ENCODE measurements at places on chromosomes 4 and X.
A peak's percentile ranks its signal among the peaks of the same experiment; 100 is the strongest.

- peak; percentile 87 for DNase-seq
Observed at GRCh38 chrX:49053223-49054072, 5.4 kb upstream of the CCDC120 start.

- no peak for DNase-seq
Observed at GRCh38 chr4:137226221-137226620, 306.1 kb downstream of the PCDH18 start.

- no peak for DNase-seq
Observed at GRCh38 chr4:112023402-112023950, 121.8 kb upstream of the FAM241A start.

DNA sequence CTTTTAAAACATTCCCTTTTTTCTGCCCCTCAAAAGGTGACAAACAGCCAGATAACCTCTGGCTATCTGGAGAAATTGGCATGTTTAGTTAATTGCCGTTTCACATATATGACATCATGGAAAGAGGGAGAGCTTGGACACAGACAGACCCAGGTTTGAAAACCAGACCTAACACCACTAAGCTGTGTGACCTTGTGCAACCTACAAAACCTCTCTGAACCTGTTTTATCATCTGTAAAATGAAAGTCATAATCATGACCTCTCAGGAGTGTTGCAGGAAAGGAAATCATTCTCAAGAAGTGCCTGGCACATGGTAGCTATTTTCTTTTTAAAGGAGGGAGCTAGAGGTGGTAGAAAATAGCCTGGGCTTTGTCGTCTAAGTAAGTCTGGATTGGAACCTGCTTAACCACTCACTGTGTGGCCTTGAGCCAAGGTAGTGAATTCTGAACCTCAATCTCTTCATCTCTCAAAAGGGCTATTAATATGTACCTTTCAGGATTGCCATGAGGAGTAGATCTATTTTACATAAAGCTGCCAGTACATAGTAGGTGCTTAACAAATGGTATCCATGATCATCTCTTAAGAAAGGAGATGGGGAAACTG is 363.5 kb downstream of the BCOR start:
- DNase-seq, result peak; percentile 14

DNA sequence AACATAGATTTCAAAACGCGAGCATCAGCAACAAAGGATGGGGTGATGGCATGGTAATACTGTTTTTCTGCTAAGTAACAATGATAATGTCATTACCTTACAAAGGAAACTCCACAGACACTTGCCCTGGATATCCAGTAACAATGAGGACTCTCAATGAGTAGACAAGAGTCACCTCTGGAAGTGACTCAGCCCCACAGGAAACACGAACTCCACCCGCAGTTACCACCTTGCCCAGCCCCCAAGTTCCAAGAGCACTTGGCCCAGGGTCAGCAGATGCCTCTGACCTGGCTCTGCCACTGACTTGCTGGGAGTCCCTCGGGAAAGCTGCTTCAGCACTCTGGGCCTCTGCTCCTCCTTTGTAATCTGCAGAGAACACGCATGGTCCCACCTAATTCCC is 110.3 kb upstream of the MAP3K15 start:
- DNase-seq, result no peak

DNA sequence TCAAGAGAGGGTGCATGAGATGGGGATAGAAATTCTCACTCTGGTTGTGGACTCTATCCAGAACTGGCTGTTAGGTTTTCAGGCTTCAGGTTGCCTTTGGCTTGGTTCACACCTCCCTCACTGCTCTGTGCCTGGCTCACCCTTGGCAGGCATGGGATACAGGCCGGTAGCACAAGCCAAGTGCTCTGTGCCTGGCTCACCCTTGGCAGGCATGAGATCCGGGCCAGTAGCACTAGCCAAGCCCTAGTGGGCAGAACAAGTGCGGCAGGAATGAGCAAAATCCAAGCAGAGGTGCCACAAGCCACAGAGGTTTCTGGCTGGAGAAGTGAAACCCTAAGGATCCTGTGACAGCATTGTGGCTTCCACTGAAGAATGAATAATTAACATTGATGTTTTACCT is 1642.3 kb downstream of the C4orf33 start:
- DNase-seq, result no peak

- no peak for DNase-seq
Observed at GRCh38 chr4:77092975-77093374, 17.2 kb upstream of the CCNI start.

GRCh38 chrX:9379697-9380551 is 84.9 kb upstream of the TBL1X start:
- DNase-seq, result no peak

GRCh38 chr4:136329042-136329662 is 1203.1 kb downstream of the PCDH18 start:
- no peak for DNase-seq

- no peak for DNase-seq
Observed at GRCh38 chr4:38752372-38752940, 30.3 kb downstream of the TLR10 start.

GRCh38 chr4:184649971-184650855 is 675 bp downstream of the PRIMPOL start:
- peak; percentile 57 for DNase-seq

- no peak for DNase-seq
Observed at GRCh38 chr4:38671592-38671940, 7.6 kb downstream of the KLF3 start.

GRCh38 chrX:6574762-6575161 is 39.8 kb upstream of the VCX3A start:
- no peak for DNase-seq

DNA sequence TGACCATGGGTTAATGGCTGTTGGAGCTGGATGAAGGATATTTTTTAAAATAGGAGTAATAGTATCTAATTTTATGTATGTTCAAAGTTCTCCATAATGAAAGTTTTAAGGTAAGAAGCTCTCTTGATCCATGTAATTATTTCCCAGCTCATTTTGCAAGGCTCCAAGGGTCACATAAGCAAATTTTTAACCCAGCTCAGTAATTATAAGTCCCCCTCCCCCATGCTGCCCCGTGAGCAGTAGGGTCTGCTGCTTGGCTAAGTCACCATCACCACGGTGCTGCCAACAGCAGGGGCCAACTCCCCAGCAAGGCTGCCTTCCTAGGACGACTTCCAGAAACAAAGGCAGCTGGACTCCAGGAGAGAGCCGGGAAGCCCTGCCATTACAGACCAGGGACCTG is 340.0 kb downstream of the FBXW7 start:
- no peak for DNase-seq

- DNase-seq, result no peak
Observed at GRCh38 chr4:114466299-114466698, 132.3 kb upstream of the UGT8 start.

DNA sequence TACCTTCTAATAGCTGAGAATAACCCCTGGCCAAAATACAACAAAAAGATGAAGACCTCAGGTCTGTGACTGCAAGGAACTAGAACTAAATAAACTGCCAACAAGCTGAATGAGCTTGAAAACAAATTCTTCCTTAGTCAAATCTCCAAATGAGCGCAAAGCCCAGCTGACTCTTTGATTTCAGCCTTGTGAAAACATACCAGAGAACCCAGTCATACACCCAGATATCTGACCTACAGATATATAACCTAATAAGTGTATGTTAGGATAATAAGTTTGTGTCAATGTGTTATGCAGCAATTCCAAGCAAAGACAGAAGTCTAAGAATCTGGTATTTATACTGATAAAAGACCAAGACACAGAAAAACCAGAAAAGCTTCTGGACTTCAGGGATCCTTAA is 38.0 kb upstream of the ADGRL3 start:
- no peak for DNase-seq

GRCh38 chr4:3239303-3239702 is 9.7 kb upstream of the MSANTD1 start:
- DNase-seq, result no peak

DNA sequence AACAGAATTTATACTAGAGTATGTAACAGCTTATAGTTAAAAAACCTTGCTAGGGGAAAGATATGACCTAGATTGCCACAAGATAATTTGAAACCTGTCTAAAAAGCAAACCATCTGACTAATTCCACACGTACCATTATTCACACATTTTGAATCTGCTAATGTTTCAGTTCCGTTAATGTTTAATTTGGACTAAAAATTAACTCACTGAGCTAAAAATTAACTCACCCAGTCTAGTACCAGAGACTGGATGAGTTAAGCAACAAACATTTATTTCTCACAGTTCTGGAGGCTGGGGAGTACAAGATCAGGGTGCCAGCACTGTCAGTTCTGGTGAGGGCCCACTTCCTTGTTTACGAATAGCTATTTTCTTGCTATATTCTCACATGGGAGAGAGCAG is 231.5 kb upstream of the DIAPH2 start:
- DNase-seq, result no peak

DNA sequence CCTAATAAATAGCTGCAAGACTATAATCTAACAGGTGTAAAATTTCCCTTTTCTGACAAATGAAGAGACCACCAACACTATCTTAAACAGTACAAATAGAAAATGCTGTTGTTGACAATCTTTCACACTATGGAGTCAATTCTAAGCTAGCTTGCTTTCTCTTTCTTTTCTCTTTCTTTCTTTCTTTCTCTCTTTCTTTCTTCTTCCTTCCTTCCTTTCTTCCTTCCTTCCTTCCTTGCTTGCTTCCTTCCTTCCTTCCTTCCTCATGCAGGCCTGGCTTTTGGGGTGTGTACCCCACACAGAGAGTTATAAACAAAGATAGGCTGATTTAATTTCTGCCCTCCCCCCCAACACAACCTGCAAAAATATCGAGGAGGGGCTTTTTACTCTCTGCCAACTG is 8.1 kb upstream of the ARX start:
- DNase-seq, result no peak

DNA sequence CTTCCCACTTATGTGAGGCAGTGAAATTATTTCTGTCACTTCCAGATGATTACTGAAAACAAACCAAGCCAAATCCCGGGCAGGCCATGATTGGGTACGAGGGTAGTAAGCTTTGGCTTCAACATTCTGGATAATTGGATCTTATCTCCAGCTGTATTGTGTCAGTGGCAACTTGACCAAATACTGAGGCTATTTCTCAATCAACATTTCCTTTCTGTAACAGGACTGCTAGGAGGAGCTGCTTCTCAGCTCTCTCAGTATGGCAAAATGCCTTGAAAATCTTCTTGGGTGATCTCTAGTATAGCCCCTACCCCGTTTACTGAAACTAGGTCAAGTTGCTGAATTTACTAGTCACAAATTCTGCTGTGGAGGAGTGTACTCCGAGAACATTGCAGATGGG is 169.3 kb upstream of the FRMPD4 start:
- no peak for DNase-seq

DNA sequence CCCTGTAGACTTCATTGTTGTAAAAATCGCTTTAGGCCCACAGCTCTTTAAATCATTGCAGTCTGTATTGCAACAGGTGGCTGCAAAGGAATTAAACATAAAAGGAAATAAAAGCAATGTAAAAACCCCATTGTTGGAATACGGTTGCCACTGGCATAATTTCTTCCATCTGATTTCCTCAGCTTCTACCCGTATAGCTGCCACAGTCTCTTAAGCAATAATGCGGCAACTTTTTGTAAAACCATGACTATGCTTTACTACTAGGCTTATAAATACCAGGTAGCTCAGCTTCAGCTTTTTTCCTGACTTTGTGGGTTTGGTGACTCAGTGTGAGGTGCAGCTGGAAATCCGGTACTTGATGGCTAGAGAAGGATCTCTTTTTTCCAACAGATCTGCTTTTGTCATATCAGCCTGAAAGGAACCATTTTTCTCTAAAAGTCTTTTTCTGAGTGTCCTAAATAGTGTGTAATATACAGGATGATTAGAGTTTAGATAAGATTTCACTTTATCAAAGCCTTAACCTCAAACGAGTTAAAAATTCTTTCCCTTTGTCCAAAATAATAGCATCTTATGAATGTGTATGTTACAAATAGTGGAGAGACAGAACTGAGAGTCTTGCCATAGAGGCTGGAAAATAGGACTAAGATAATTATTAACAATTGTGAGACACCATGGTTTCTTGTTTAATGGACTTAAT is 268.0 kb downstream of the ADGRL3 start:
- DNase-seq, result no peak

- DNase-seq, result no peak
Observed at GRCh38 chr4:52408032-52408431, 251.1 kb downstream of the USP46 start.

DNA sequence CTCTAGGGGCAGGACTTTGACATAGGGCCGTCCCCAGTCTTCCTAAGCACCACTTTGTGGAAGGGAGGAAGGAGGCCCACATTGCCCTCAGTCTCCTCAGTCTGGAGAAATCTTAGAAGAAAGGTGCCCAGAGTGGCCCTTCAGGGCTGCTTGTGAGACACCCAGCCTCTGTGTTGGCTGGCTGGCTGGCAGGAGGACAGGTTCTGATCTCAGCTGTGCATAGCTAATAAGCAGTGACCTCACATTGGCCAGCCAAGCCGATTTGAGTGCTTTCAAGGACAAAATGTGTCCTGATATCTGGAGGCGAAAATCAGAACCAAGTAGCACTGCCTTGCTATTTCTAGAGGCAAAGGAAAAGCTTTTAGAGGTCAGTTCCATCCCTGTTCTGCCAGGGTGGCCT is 211.5 kb downstream of the BCOR start:
- DNase-seq, result no peak

DNA sequence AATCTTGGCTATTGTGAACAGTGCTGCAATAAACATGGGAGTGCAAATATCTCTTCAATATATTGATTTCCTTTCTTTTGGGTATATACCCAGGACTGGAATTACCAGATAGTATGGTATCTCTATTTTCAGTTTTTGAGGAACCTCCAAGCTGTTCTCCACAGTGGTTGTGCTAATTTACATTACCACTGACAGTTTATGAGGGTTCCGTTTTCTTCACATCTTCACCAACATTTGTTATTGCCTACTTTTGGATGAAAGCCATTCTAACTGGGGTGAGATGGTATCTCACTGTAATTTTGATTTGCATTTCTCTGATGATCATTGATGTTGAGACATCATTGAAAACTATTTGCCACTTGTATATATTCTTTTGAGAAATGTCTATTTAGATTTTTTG is 79.6 kb upstream of the ZNF827 start:
- no peak for DNase-seq

- DNase-seq, result peak; percentile 22
Observed at GRCh38 chr4:139530833-139531427, 25.1 kb downstream of the SETD7 start.

DNA sequence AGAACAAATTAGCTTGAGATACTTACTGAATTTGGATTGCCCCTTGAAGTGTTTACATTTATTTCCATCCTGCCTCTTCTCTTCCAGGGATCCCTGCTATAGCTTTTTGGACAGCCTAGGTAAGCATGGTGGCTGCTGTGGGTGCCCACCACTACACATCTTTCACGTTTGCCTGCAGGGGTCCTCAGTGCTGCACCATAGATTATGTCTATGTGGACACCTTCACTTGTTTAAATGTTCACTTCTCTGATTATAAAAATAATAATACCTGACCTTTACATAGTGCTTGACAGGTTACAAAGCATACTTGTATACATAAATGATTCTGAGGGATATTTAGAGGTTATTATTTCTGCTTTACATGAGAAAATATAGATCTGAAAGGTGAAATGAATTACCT is 67.9 kb upstream of the SLC4A4 start:
- peak; percentile 25 for DNase-seq

GRCh38 chr4:162707962-162708361 is 458.7 kb downstream of the NAF1 start:
- DNase-seq, result no peak

All from NCI-H1092 treated with DMSO at 0.1 percent for 48 hours (cell line).